CD4-positive, alpha-beta T cell treated with Interleukin-17A for 4 hours (primary cell): ENCODE measurements at places on chromosomes 13 and 19.

DNA sequence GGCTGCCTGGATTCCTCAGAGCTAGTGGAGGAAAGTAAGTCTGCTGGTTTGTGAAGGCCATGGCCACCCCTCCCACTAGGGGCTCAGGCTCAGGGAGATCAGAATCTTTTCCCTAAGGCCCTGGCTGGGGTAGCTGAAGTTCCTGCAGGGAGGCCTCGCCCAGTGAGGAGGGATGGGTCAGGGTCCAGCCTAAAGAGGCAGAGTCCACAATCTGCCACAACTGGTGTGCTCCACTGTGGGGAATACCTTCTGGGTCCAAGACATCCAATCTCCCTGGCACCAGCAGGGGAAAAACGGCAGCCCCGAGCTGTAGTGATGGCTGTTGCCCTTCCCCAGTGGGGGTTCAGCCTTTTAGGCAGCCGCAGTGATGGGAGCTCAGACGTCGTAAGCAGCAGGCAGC lies 23.2 kb downstream of the IGFL3 start:
- DNase-seq: no peak

- no peak for DNase-seq
These were observed 57.4 kb upstream of the ZNF536 start for GRCh38 chr19:30314805-30315155.

- DNase-seq: no peak
These were observed 22.3 kb upstream of the ZDHHC20 start for GRCh38 chr13:21481359-21481758.

- no peak for DNase-seq
These were observed 25.3 kb upstream of the MED4 start for GRCh38 chr13:48120241-48120640.

GRCh38 chr13:45895881-45896280 lies 44.3 kb upstream of the SIAH3 start:
- DNase-seq: no peak

GRCh38 chr13:108225440-108225839 lies 7.2 kb downstream of the ABHD13 start:
- no peak for DNase-seq

- DNase-seq: no peak
These were observed 33.8 kb upstream of the GTF2F2 start for GRCh38 chr13:45086484-45086883.

DNA sequence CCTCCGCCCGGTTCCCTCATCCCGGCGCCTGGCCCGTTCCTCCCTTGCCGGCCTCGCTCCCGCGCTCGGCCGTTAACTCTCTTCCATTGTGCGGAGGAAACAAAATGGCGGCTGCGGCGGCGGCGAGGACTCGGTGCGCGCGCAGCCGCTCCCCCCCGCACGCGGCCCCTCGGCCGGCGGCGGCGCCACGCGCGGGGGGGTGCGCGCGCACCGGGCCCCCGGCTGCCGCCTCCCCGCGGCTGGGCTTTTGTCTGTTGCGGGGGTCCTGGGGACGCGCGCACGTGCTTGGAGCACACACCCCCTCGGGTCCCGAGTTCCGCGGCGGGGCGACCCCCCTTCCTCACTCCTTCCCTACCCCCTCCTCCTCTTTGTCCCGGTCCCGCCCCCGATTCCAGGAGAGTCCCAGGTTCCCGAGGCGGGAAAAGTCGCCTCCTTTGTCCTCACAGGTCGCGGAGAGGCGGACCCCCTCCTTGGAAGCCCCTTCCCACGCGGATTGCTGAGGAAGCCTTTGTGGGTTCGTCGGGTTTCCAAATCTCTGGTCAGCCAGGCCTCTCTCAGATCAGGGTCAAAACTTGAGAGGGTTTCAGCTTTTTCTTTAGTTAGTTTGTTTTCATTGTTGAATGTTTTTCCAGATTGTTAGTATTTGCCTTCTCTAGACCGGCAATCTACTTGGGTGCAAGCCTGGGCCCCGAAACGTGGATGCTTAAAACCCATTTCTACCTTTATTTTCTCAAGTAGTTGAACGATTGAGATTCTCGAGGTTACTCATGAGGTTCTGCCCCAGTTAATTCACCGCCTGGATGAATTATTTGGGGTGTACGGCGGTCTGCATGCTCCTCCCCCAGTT lies 687 bp downstream of the ILF3 start:
- DNase-seq: peak; percentile 62

- DNase-seq: no peak
These were observed 6.7 kb downstream of the MED26 start for GRCh38 chr19:16621165-16621800.

DNA sequence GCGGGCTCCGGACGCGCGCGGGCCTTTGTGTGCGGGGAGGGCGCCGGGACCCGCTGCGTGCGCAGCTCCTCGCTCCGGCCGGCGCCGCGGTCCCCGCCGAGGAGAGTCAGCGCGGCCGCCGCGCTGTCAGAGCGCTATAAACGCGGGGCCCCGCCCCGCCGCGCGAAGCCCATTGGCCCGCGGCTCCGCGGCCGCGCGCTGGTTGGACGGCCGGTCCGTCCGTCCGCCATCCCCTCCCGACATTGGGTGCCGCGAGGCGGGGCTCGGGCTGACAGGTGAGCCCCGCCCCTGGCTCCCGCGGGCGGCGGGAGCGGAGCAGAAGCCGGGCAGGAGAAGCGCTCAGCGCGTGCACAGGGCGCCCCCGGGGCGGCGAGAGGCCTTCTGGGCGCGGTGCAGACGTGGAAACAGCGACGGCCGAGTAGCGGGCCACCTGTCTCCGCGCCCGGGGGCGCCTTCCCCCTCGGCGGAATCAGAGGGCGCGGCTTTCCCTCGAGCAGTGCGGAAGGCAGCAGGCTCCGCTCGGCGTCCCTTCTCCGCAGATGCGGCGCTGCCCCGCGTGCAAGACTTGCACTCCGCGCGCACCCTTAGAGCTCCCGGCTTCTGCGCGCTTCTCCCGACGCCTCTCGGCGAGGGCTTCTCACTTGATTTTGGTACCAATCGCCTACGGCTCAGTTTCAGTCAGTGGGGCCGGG lies at the start of gene EFNB2:
Gene EFNB2, minus strand, starts transcription at position 111 of the 692 bp plus-strand sequence. CDS start 698 bp downstream, outside the sequence.
- DNase-seq: peak; percentile 90

- DNase-seq: no peak
These were observed 80.4 kb upstream of the SPATA13 start for GRCh38 chr13:24080134-24080533.

- DNase-seq: no peak
These were observed 117.7 kb upstream of the ZNF507 start for GRCh38 chr19:32227561-32228165.

DNA sequence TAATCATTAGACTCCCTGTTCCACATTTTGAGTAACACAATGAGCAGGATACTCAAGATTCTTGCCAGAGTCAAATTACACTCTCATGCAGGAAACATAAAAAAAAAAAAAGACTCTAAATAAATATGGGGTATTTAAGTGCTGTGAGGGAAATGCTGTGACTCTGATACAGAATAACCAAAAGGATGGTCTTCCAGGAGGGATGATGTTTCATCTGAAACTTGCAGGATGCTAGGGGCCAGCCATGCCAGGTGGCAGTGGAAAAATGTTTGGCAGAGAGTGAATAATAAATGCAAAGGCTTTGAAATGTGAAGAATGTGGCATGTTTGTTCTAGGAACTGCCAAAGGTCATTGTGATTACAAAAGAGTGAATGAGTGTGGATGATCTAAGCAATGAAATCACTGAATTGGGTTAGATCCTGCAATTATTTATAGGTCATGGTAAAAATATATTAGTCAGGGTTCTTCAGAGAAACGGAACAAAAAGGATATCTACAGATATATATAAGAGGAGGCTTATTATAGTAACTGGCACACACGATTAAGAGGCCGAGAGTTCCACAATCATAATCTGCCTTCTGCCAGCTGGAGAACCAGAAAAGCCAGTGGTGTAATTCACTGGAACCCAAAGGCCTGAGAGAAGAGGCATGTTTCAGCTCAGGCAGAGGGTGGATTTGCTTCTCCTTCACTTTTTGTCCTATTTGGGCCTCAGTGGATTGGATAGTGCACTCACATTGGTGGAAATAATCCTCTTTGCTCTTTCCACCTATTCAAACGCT lies 1832.8 kb upstream of the MIR17HG start:
- DNase-seq: no peak

- DNase-seq: no peak
These were observed 239.9 kb upstream of the CSNK1A1L start for GRCh38 chr13:37345391-37345790.

DNA sequence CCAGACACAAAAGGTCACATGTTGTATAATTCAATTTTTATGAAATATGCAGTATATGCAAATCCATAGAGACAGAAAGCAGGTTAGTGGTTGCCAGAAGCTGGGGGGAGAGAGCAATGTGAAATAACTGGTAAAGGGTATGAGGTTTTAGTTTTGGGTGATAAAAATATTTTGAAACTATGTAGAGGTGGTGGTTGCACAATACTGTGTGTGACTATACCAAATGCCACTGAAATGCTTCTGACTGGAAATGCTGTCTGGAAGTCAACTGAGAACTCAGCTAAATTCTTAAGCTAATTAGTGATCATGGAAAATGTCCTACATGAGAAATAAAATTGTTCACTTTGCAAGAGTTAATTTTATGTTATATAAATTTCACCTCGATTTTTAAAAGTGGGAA lies 65.3 kb upstream of the RXFP2 start:
- DNase-seq: no peak

GRCh38 chr19:47716270-47716937 lies 3.2 kb downstream of the EHD2 start:
- no peak for DNase-seq

DNA sequence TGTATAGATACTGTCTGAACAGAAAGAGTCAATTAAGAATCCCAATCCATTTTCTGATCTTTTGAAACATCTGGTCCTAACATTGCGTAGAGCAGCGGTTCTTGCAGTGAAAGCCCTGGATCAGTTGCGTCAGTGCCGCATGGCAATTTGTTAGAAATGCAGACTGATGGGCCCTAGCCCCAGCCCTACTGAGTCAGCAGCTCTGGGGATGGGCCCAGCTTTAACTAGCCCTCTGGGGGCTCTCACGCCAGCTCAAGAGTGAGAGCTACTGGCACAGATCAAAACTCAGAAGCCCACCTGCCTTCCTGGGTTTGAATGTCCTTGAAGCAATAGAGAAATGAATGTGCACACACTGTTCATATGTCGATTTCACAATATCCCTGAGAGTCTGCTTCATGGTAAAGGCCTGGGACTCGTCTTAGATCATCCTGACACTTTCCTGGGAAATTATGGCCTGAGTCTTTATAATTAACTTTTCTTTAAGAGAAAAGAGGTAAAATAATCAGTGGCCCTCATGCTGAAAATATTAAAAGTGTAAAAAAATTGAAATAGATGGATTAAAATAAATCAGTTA lies 206.8 kb upstream of the TMTC4 start:
- no peak for DNase-seq

DNA sequence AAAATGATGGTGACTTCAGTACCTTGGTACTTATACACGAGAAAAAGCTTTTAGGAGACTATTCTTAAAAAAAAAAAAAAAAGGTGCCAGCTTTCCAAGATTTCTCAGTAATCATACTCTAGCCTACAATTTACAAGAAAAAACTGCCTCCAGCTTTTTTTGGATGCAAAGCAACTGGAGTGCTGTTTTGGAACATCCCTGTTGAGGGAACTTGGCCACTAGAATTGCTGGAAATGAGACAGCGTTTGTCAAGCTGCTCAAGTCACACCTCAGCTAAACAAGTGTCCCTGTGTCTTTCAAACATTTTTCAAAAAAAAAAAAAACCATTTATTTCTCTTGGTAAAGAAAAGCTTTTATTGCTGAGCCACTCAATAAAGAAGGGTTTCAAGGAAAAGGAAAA lies 413.1 kb upstream of the ARGLU1 start:
- DNase-seq: no peak
